NCI-H1930 (cell line): ENCODE measurements at places on chromosomes 1 and 21.

GRCh38 chr1:154778275-154778674 lies 91.8 kb downstream of the KCNN3 start:
- no peak for DNase-seq

- no peak for DNase-seq
Measured at GRCh38 chr1:101259744-101260148, 22.9 kb downstream of the S1PR1 start.

DNA sequence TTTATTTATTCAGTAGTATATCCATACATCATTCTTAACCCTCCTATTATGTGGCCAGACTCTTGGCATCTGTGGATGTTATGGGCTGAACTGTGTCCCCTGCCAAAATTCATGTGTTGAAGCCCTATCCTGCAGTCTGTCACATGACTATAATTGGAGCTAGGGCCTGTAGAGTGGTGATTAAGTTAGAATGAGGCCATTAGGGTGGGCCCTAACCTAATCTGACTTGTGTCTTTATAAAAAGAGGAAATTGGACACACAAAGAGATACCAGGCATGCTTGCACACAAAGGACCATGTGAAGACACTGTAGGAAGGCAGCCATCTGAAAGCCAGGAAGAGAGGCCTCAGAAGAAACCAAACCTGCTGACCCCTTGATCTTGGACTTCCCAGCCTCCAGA lies 6.6 kb downstream of the ZMYND12 start:
- DNase-seq: no peak

DNA sequence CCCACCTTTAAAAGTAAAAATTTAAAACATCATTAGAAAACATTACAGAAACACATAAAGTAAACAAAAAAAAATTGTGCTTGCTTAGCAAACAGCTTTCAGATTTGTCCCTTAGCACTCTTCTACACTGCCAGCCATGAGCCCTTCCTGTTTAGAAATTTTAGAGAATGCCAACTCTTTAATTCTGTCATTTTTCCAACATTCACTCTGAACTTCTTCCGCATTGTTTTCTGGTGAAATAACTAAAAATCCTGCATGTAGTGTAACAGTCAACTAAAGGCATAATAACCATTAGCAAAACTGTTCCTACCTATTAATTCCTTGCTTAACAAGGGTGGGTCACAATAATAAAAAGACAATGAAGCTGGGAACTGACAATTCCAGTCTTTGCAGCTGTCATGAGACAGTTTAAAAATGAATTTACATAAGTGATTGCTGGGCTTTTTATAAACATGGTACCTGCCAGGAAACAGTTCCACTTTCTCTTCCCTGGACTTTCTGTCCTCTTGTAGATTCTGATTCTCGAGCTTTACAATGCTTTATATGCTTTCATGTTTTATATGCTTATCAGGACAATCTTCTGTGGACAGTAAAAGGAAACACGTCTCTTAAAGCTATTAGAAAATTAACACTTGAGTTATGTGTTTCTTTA lies 19.0 kb downstream of the GNG12 start:
- DNase-seq: no peak

DNA sequence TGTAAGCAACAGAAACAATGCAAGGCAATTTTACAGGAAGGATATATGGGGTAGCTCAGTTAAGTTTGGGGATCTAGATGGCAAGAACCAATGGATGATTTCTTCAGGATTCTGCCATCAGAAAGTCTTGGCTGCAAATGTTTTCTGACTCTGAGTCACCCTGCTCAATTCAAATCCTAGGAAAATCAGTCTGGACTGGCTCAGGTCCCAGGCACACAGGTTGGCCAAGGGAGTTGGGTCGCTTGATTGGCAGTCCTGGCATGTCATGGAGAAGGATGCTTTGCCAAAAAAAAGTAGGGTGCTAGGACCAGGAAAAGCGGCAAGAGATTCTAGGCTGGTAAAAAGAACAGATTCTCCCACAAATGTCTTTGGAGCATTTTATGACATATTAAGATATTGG lies 28.9 kb upstream of the S1PR1 start:
- DNase-seq: no peak

- DNase-seq: no peak
Measured at GRCh38 chr21:41112740-41113692, 54.9 kb upstream of the BACE2 start.
